ENCODE measurements at places on chromosomes 4 and X.

GRCh38 chrX:154382483-154383069 is 3.5 kb downstream of the EMD start:
- DNase-seq = no peak

- peak; percentile 91 for DNase-seq
Measured at GRCh38 chr4:41257257-41257901, 651 bp downstream of the UCHL1 start.

- DNase-seq = no peak
Measured at GRCh38 chr4:81471298-81471587, 464 bp downstream of the RASGEF1B start.

GRCh38 chr4:121233982-121234381 is 69.9 kb upstream of the TNIP3 start:
- DNase-seq = no peak

DNA sequence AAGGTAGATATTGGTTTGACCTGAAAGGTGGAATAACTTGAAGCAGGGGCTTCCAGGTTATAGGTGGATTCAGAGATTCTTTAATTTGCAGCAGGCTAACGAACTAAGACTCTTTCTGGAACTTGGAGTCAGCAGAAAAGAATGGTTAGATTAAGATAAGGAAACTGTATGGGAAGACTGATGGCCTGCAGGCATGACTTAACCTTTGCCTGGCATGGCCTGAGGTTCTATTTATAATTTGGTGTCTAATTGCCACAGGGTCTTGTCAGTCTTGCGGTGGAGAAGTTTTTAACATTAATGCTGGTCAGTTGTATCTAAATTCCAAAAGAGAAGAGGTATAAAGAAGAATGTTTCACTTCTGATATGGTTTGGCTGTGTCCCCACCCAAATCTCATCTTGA is 110.3 kb upstream of the VCX3A start:
- no peak for DNase-seq

DNA sequence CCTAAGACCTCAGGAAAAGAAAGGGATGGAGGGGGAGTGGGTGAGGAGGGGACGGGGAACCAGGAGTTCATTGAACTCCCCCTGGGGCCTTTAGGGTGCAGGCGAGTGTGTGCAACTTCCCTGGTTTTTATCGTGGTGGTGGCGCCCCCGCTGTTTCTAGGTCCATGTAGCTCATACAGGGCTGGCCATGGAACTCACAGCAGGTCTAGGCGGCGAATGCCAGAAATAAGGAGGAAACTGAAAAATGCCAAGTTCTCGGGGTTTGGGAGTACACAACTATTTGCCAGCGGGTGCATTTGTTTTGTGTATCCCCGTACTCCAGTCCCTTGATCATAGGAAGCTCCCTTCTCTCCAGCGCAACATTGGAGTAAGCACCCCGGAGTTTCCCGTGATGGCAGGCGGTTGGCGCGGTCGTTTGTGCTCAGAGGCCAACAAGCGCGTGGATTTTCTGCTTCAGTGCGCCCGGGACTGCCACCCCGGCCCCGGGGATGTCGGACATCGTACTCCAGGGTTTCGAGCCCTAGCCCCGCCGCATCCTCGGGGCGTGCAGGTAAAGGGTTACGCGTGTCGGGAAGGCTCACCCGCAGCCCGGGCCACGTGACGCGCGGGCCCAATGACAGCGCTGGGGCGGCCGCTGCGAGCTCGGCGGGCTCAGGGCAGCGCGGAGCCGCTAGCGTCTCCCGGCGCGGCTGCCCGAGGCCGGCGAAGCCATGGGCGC is 208.9 kb downstream of the NWD2 start:
- DNase-seq = peak; percentile 55

DNA sequence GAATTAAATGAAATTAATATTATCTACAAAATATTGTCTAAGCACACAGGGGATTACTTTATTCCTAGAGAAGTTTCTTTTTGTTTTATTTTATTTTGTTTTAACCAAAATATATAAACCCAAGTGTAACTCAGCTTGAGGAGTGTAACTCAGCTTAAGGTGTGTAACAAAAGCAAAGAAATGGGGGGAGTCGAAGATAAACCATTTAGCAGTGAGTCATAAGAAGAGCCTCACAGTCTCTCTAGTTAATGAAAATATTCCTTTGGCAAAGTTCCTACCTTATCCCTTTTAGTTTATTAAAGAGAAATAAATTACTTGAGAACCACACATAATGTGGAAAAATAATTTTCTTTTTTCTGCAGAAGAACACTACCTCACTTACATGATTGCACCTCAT is 261.8 kb downstream of the KCTD8 start:
- DNase-seq = no peak

DNA sequence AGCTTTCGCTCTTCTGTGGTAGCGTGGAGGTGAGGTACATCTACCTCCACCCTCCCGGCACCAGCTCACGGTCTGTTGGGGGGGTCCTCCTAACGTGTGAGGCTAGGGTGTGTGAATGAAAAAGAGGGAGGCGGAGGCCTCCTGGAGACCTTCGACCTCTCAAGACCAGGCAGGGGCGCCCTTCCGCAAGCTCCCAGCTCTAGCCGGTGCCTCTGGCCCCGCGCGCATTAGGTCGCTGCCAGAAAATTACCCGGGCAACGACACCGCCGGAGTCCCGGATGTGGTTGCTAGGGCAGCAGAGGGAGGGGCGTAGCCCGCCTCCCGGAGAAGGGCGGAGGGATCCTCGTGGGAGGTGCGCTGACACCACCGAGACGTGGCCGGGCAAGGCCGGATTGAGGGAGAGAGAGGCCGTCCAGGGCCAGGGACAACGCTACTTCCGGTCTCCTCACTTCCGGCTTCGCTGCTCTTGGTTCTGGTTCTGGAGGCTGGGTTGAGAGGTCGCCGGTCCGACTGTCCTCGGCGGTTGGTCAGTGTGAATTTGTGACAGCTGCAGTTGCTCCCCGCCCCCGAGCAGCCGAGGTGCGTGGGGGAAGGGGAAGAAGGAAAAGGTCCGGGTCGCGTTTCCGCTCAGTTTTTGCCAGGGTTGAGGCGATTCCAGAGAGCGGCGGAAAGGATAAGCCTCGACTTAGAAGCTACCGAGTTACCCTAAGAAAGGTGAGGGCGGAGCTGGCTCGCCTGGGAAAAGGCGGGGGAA is at the start of the genes ARFIP1 and TIGD4:
TSS of gene ARFIP1 (plus strand) at position 442 of the 754 bp plus-strand sequence. CDS start 49,680 bp downstream, outside the sequence.
TSS of gene TIGD4 (minus strand) at position 218 of the 754 bp plus-strand sequence. CDS start 8,726 bp downstream, outside the sequence.
- peak; percentile 97 for DNase-seq

- DNase-seq = no peak
Measured at GRCh38 chr4:40152637-40153036, 44.2 kb upstream of the RHOH start.

- no peak for DNase-seq
Measured at GRCh38 chrX:153443476-153444332, 2.2 kb downstream of the TREX2 start.

DNA sequence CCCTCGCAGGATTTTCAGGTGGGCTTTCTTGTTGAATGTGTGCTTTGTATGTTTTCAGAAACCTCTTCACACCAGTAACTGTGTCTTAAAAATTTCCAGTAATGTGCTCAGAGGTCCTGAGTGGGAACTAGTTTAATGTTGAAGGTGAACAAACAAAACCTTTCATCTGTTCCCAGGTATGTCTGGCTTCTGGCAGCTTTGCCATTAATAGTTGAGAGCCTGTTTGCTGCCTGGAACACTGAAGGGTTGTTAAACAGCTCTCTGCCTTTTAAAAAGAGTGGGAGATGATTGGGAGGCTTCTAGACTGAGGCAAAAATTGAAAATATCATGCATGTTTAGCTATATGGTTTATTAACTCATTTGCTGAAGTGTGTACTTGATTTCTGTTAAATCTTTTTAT is 161.2 kb upstream of the AGTR2 start:
- DNase-seq = no peak

DNA sequence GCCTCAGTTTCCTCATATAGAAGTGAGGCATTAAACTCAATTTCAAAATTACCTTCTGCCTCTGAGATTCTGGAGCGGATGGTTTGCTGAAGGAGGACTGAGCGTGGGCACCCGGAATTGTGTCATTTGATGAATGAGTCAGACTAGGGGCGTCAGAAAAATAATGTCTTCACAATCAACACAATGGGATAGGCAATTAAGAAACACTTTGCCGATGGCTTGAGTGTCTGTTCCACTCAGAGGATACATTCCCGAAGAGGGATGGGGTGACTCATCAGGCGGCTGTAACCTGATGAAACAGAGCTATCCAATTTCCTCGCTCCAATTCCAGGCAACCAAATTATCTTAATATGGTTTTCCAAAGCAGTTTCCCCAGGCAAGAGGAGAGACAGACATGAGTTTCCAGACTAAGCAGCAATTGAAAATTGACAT is 1.2 kb upstream of the CHRNA9 start:
- no peak for DNase-seq

GRCh38 chr4:89324671-89325070 is 17.1 kb upstream of the GPRIN3 start:
- DNase-seq = peak; percentile 56

DNA sequence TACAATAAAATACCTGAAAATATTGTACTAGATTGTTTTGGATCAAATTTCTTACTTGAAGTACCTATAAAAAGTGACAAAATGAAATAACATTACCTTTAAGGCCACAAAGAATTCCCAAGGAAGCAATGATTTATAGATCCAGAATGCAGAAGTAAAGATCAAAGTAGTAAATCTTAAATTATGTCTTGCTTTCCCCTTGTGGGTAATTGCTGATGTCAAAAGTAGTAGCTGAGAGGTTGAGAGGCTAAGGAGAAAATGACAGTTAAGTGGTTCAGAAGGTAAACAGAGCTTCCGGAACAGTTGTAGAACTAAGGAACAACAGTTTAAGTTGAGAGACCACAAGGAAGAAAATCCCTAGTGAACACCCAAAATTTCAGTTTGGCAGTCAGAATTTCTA is 358.3 kb downstream of the GABRG1 start:
- DNase-seq = no peak

- DNase-seq = no peak
Measured at GRCh38 chr4:3313139-3313538, 20.3 kb downstream of the RGS12 start.

DNA sequence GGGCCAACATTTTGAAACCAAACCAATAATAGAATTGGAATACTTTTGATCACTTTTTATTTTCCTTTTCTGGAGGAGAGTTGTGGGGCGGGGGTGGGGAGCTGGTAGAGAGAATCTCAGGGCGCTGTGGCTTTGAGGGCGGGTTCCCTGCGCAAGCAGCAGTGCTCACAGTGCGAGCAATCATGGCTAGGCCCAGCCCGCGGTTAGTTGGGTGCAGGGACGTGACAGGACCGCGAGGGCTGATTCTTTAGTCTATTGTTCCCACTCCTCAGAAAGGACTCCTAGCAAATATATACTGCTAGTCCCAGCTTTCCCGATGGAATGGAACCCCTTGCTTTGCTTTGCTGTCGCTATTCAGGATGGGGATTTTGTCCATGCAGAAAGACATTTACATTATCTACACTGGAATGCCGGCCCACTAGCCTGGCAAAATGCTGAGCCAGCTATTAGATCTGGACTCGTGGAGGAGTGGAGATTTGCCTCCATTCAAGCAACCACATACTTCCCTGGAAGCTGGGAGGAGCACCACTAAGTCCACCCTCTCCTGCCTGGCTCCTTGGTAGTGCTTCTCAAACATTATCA is 23.9 kb upstream of the APLN start:
- peak; percentile 28 for DNase-seq

DNA sequence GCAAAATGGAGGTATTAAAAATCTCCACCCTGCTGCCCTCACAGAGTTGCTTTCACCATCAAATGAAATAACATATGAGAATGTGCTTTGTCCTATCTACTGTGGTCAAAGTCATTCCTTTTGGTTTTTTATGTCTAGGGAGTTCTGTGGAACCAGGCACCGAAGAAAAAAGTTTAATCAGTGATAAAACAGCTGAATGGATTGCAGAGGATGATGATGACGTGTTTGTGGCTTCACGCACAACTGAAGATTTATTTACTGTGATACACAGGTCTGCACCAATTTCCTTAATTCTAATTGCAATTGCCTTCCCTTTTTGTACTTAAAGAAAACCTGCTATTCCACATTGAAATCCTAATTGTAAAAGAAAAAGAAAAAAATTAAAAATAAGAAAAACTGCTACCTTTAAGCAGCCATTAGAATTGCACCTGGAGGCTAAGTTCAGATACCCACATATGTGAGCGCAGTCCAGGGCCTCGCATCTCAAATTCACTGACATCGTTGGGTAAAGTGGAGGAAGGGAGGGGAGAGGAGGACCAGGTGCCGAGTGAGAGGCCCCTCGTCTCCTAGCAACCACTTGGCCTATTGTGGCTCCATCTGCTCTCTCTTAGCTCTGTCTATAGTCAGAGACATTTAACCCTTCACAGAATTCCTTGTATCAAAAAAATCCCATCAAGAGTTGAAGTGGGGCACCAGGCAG is 10.5 kb upstream of the RTL5 start:
- no peak for DNase-seq

- DNase-seq = no peak
Measured at GRCh38 chrX:100120956-100121355, 289.1 kb downstream of the PCDH19 start.

DNA sequence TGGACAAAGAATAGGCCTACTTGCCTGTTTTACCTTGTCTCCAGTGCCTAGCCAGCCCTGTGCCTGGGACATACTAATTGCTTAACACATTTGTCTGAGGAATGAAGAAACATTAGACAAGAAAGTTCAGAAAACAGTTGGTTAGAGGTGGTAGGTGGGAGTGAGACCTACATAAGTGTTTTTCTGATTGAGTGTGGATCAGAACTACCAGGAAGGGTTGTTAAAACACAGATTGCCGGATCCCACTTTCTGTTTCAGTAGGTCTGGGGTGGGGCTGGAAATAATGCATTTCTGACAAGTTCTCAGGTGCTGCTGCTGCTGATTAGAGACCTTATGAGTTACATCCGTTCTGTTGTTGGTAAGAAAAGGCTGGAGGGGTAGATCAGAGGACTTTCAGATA is 5.7 kb upstream of the JADE1 start:
- peak; percentile 79 for DNase-seq

- DNase-seq = peak; percentile 53
Measured at GRCh38 chr4:17347445-17347844, 164.4 kb downstream of the QDPR start.

DNA sequence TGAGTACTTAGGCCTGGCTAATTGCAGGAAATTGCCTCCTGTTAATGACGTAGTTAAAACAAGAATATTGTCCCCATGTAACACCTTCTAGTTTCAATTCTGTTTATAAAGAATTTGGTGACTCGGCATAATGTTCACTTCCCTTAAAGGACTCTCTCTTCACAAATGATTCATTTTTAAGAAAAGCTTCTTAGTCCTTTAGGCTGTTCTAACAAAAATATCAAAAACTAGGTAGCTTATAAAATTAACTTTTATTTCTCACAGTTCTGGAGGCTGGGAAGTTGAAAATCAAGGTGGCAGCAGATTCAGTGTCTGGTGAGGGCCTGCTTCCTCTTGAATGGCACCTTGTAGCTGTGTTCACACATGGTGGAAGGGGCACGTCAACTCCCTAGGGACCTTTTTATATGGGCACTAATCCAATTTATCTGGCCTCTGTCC is 23.8 kb downstream of the COL25A1 start:
- peak; percentile 92 for DNase-seq

- DNase-seq = peak; percentile 47
Measured at GRCh38 chr4:2961811-2962441, 1.3 kb downstream of the NOP14 start.

GRCh38 chr4:26272654-26273615 is 47.9 kb upstream of the RBPJ start:
- no peak for DNase-seq

DNA sequence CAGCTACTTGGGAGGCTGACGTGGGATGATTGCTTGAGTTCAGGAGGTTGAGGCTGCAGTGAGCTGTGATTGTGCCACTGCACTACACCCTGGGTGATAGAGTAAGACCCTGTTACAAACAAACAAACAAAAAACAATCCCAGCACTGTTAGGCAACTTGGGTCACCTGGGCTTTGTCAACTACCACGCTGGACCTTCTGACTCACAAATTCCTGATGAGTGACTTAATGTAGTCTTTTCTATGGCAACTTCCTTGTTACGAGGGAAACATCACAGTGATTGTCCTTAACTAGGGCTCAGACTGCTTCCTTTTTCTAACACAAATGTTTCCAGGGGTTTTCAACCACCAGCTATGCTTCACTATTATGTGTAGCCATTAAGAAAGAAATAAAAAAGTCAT is 128.8 kb upstream of the GPC4 start:
- DNase-seq = no peak

All from MM.1S (cell line).